Endothelial cell (in vitro differentiated cells): ENCODE measurements at places on chromosomes 7 and 10. TPM values are rescaled to one million over a fixed set of nuclear protein-coding genes. Genes with fewer than 3 reads are reported as not detected.

The NPSR1 gene
- not detected for total RNA-seq

The TECTB gene
- not detected for total RNA-seq

- DNase-seq: no peak
Measured at GRCh38 chr7:15891151-15891881, 204.8 kb upstream of the MEOX2 start.

DNA sequence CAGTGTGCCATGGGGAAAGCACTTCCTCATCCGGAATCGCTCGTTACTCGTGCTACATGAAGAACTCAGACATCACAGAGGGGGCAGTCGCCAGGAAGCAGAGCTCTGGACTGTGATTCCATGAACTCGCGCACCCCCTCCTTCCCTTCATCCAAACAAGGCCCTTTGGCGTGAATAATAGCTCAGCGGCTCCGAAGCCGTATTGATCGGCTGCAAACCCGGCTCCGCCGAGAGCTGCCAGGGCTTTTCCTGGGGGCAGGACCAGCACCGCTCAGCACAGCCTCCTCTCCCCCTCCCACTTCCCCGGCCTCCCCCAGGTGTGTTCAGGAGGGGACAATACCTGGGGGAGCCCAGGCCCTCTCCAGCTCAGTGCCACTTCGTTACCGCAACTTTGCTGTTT, 129.0 kb upstream of the TCF7L2 start:
- DNase-seq: no peak

DNA sequence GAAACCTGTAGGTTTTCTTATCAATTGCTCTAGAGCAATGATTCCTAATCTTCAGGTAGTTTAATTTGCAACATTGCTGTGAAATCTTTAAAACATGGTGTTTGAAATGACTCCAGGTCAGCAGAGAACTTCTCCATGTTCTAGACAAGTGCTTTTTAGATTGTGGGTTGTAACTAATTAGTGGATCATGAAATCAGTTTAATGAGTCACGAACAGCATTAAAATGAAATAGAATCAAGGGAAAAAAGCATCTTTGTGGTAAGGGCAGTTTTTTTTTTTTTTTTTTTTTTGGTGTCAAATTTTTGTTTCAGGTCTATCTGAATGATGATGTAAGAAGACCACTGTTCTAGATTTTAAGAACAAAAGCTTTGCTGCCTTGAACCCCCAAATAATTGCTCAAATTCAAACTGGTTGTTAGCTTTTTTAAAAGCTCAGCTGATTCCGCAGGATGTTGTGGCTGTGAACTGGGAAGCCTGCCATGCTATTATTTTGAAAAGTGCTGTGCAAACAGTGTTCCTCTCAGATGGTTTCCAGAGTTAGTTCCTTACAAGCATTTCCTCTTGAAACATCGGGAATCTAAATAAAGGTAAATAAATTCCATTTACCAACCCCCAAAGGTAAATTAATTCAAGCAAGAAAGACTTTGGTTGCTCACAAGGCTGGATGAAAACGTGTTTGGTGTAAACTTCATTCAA, 13.1 kb upstream of the PDK4 start:
- no peak for DNase-seq

The AKR1C8 gene
- total RNA-seq: not detected

The CPN1 gene
- not detected for total RNA-seq

The CDH23 gene
- total RNA-seq: 0.54 TPM

- no peak for DNase-seq
Measured at GRCh38 chr10:3770611-3771110, 14.3 kb downstream of the KLF6 start.

GRCh38 chr10:114881901-114882300, 56.1 kb upstream of the TRUB1 start:
- no peak for DNase-seq

The OR9A2 gene
- not detected for total RNA-seq

The CYP3A4 gene
- total RNA-seq: not detected

- DNase-seq: no peak
Measured at GRCh38 chr7:74063223-74063641, 20.4 kb upstream of the LIMK1 start.

The UTF1 gene
- 0.38 TPM for total RNA-seq

DNA sequence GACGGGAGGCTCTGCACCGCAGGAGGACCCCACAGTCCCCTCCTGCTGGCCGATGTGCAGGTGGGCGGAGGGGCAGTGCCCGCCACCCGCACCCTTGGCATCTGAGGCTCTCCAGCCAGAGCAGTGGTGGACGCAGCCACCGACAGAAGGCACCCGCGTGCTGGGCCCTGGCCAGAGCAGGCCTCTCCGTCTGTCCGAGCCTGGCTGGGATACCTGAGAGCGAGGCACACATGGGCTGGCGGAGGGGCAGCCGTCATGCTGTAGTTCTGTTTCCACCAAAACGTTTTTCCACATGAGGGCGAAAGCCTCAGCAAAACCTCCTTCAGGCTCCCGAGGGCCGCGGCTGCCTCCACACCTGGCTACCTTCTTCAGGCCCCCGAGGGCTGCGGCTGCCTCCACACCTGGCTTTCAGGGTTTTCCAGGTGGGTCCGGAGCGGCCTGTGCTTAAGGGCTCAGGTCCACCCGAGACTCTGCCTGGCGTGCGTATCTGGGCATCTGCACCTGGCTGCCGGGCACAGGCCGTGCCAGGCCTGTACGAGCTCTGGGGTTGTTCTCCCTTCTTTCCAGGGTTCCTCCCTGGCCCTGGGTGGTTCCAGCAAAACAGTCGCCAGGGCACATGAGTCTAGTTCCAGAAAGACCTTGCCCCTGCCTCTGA, 115.5 kb downstream of the INPP5A start:
- no peak for DNase-seq

GRCh38 chr7:117777335-117778142, 95.7 kb downstream of the CTTNBP2 start:
- DNase-seq: no peak

- no peak for DNase-seq
Measured at GRCh38 chr10:132447446-132448247, 50.6 kb downstream of the PWWP2B start.

The OR2A42 gene
- 0.08 TPM for total RNA-seq

- DNase-seq: no peak
Measured at GRCh38 chr7:20199015-20199737, 18.0 kb downstream of the MACC1 start.

GRCh38 chr10:84948644-84949043, 620.3 kb downstream of the CCSER2 start:
- DNase-seq: no peak
